NCI-H774 (cell line): ENCODE measurements at places on chromosomes 6 and 20.

GRCh38 chr6:68546620-68547019, 88.5 kb upstream of the ADGRB3 start:
- no peak for DNase-seq

GRCh38 chr6:99512033-99512432, 3.2 kb downstream of the USP45 start:
- no peak for DNase-seq

DNA sequence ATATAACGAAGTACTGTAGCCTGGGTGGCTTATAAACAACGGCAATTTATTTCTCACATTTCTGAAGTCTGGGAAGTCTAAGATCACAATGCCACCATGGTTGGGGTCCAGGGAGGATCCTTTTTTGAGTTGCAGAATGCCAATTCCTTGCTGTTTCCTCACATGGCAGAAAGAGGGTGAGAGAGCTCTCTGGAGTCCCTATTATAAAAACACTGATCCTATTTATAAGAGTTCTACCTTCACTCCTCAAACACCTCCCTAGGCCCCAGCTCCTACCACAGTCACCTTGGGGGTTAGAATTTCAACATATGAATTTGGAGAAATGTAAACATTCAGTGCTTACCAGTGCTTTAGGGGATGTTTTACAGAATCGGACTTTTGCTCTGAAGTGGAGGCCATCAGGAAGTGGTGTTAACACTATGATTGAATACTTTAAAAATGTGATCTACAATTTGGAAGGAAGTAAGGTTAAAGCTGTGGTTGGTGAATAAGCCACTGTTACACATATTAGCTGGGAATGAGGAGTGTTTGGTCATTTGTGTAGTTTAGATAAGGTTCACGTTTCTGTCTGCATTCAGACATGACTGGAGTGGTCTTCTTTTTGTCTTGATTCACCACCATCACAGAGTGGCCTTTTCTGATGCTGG, 79.9 kb upstream of the SPTLC3 start:
- DNase-seq: no peak

DNA sequence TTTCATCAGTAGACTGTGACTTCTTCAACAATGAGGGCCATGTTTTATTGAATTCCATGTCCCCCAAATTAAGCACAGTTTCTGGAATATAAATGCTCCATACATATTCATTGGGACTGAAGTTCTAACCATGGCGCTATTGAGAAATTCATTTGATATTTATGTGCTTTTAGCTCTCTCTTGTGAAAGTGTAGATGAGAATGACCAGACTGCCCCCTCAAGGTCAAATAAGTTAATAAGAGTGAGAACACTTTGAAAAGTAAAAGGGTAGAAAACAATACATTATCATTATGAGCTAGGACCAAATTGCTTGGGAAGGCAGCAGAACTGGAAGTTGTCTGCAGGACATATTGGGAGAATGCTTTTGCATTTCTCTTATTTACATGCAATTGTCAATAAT, 597.9 kb downstream of the EPM2A start:
- no peak for DNase-seq

DNA sequence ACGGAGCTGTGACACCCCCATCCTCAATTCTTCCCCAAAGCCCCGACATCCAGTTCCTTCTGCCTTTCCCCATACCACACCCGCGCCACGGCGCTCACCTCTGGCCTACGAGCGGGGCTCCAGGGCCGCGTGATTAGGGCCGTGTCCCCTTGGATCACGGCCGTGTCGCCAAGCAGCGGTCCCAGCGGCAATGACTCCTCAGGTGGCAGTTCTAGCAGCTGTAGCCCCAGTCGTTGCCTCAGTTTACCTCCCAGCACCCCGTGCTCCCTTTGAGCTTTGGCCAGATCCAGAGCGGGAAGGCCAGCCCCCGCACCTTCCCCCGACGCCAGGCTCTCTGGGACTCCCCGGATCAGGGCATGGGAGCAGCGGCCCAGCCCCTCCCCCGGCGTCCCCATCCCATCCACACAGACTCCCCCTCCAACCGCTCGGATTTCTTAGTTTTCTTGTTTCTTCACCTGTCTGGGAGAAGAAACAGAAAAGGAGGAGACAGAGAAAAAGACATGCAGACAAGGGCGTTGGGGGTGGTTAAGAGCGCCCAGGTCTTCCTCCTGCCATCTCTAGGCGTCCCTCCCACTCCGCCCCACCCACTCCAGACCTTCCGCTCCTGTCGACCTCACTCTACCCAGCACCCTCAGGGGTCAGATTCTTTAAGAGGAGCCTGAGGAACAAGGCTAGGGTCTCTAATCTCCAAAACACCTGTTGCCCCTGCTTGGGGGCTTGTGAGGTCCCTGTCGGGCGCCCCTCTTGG, at the start of gene DDAH2:
Gene DDAH2, minus strand, starts transcription at position 533 of the 748 bp plus-strand sequence. Its CDS starts 138 bp downstream, at position 395.
- no peak for DNase-seq

DNA sequence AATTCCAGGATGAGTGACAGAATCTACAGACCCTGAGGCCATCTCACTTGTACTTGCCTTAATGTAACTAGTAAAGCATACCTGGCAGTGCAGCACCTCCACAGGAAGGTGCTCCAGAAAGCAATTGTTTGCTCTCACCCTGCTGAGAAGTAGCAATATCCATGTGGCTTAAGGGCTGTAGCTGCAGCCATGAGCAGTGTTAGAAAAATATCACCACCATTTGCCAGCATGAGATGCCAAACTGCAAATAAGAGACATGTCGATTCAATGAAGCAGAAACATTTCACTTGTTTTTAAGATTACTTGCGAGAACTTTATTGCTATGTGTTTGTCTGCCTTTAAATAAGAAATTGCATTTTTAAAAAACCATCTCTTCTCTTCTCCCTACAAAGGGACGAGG, 151.5 kb downstream of the PRL start:
- no peak for DNase-seq

DNA sequence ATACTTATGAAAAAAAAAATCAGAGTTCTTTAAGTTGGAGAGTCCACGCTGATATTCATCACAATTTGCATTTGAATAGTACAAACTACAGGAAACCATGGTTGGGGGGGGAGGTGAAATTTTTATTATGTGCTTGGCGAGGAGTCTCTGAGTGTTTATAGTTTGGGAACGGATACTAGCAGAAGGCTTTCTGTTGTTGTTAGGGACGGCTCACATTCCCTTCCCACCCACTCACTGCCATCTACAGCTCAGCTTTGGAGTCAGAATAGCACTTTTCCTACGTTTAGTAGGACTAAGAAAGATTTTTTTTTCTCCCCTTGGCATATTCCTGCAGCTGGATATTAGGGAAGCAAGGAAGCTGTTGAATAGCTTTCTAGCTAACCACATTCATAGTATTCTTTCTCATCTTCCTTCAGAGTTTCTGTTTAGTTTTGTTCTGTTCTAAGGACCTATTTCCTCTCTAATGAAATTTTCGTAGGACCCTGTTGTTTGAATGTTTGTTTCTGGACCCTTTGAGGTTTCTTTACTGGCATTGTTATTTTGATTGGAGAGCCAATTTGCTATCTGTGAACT, 235.1 kb upstream of the ZNF217 start:
- DNase-seq: no peak

GRCh38 chr20:53748821-53749421, 155.3 kb upstream of the ZNF217 start:
- DNase-seq: no peak

DNA sequence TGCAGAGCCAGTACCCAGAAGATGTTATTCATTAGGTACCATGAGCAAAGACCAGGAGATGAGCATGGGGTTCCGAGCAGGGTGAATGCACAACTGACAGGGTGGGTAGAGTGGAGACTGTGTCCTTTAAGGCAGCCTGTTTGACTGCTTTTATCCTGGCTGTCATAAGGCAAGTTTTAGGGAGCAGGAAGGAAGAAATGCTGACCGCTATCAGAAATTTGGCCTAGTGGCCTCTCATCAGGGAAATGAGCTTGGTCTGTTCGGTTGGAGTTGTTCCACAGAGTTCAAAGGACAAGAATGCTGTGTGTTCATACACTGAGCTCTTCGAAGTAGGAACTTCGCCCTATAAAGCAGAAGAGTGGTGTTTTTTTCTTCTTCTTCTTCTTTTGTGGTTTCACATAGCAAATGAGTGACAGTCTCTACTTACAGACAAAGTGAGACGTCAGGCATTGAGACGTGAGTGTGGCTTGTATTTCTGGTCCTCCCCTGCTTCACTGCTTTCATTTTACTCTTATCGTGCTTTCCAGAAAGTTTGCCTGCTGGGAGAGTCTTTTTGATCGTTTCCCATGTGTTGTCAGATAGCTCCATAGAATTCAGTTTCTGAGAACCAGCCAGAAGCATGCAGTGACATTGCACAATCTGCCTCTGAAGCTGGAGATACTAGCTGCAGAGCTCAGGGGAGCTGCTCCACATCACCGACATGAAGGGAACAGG, at the start of gene CASS4:
Gene CASS4, plus strand, starts transcription at position 502 of the 714 bp plus-strand sequence. Its CDS starts 199 bp downstream, at position 701.
- no peak for DNase-seq
